ENCODE measurements at places on chromosomes 5 and 9. TPM values are rescaled to one million over a fixed set of nuclear protein-coding genes. Genes with fewer than 3 reads are reported as not detected.

SLC6A3 gene
- total RNA-seq = not detected

CCNJL gene
- total RNA-seq = not detected

C5orf63 gene
- 8.2 TPM for total RNA-seq

IL3 gene
- 68.7 TPM for total RNA-seq

Data from activated CD8-positive, alpha-beta memory T cell treated with anti-CD3 and anti-CD28 coated beads for 36 hours (primary cell).